ENCODE measurements at places on chromosomes 11 and 22. TPM values are rescaled to one million over a fixed set of nuclear protein-coding genes. Genes with fewer than 3 reads are reported as not detected.

Gene HPX
- 29.6 TPM for total RNA-seq

Gene HEPN1
- not detected for total RNA-seq

Gene LDHAL6A
- not detected for total RNA-seq

DNA sequence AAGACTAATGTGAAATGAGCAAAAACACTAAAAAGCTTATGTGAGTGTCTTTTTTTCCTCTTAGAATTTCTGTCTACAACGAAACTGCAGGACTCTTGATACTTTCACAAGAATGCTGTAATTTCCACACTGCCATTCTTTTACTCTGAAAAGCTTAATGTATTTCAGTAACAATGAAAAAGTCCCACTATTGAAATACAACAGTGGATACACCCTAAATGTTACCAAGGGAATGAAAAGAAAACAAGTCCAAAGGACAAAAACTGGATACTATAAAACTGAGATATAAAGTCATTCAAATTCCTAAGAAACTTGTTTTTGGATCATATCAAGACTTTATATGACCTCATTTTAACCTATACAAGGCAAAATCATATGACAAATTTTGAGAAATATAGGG lies 77.4 kb downstream of the SOX6 start:
- DNase-seq: no peak
- no peak overlapping the region for H3K27ac ChIP-seq
- H3K27me3 ChIP-seq: no peaks in the 10 kb centered on the region
- no peaks in the 10 kb centered on the region for H3K4me1 ChIP-seq
- no peaks in the 10 kb centered on the region for H3K36me3 ChIP-seq
- H3K4me3 ChIP-seq: no peak overlapping the region

GRCh38 chr11:134579724-134580609 lies 167.9 kb upstream of the B3GAT1 start:
- no peak for DNase-seq
- H3K36me3 ChIP-seq: no peaks in the 10 kb centered on the region
- peaks cover 9% of the 10 kb centered on the region for H3K4me1 ChIP-seq
- H3K27ac ChIP-seq: no peak overlapping the region

All from HepG2 (cell line).